Hepatic stellate cell (primary cell): ENCODE measurements at places on chromosomes 3 and 15.

- no peak for DNase-seq
Observed at GRCh38 chr3:175434561-175434960, 575.4 kb downstream of the NAALADL2 start.

DNA sequence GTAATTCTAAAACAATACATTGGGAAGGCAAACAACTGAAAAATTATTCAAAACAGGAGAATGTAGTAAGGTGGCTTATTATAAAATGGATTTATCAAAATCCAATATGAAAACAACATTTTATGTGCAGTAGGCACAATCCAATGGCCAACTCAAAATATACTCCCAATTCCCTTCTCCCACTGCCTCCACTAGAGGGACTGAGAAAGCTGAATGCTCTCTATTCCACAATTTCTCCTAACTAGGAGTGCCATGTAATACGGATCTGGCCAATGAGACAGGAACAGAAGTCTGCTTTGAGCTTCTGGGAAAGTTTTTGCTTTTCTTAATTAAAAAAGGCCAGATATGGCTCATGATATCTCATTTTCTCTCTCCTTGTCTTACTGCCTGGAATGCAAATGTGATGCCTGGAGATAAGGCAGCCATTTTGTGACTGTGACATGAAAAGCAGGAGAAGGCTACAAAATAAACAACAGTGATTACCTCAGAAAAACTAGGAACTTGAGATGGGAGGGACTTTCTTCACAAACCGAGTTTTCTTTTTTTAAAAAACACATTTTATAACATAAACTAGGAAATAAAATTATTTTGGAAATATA, 18.8 kb upstream of the VGLL4 start:
- DNase-seq, result peak; percentile 26

DNA sequence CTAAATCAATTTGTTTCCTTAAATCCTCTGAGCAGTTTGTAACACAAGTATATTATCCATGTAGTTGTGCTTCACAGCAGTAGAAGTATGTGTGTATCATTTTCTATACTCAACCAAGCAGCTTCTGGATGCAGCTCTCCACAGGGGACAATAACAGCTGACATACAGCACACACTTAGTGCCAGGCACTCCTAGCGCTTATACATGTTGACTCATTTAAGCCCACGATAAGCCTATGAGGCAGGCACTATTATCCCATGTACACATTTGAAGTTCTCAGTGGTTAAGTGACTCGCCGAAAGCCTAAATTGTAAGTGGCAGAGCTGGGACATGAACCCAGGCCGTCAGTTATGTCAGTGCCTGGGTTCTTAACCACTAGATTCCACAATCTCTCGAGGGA, 20.3 kb upstream of the LPP start:
- DNase-seq, result no peak

- DNase-seq, result no peak
Observed at GRCh38 chr15:92653836-92654539, 1.6 kb downstream of the FAM174B start.

DNA sequence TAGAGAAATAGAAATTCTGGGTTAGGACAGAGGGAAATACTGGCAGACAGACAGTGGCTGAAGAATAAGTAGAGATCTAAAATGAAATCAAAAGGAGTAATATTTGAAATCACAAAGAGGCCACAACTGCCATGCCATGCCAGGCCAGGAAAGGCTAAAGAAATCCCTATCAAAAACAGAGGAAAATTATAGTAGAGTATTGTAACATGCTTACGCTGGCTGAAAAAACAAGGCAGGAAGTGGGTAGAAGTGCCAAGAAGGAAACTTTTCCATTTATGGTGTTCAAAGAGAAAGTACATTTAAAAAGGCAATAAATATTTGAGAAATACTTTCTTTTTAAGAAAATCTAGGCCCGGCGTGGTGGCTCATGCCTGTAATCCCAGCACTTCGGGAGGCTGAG, 415.7 kb downstream of the PLCL2 start:
- no peak for DNase-seq

GRCh38 chr3:130688015-130688688, 58.5 kb downstream of the PIK3R4 start:
- no peak for DNase-seq

DNA sequence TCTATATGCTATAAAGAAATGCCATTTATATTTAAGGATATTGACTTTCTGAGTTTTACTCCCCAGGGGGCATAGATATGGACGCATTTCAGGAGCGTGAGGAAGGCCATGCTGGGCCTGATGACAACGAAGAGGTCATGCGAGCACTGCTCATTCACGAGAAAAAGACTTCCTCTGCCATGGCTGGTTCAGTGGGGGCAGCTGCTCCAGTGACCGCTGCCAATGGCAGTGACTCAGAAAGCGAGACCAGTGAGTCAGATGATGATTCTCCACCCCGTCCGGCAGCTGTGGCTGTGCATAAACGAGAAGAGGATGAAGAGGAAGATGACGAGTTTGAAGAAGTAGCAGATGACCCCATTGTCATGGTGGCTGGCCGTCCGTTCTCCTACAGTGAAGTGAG, 38.4 kb downstream of the GTF2E1 start:
- DNase-seq, result peak; percentile 48

GRCh38 chr3:30199855-30200254, 406.5 kb upstream of the TGFBR2 start:
- no peak for DNase-seq

- no peak for DNase-seq
Observed at GRCh38 chr15:35720019-35720418, 174.1 kb upstream of the DPH6 start.

DNA sequence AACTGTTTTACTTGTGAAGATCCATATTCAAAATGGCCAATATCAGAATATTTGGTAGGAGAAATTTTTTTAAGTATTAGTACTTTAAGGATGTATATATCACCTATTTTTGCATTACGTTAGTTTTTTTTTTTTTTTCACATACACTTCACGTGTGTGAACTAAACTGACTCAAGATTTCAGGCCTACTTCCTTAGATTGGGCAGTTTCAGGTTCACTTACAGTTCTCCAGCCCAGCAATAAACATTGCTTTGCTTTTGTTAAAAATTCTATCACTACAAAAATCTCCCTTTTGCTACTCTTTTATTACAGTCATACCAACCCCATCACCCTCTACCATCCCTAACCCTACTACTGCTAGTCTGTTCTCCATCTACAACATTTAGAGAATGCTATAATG, 183.6 kb downstream of the KCNH8 start:
- no peak for DNase-seq

DNA sequence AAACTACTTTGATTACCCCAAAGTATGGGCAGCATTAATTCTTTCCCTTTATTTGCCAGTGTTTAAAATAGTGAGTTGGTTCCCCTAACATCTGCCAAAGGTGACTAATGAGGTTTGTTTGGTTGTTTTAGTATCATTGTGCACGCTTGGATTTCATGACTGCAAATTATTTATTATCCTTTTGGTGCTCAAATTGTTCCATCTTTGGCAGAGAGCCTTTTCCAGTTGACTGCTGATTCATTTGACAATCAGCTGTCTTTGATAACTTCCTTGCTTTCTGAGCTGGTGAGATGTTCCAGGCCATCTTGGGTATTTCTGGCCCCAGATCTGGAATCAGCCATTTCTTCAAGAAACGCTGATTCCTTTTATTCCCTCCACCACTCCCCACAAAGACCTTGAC, 8.9 kb downstream of the DLEC1 start:
- DNase-seq, result no peak

GRCh38 chr15:85154061-85154460, 172.4 kb downstream of the PDE8A start:
- DNase-seq, result no peak

- no peak for DNase-seq
Observed at GRCh38 chr3:9077029-9077428, 113.8 kb upstream of the RAD18 start.

DNA sequence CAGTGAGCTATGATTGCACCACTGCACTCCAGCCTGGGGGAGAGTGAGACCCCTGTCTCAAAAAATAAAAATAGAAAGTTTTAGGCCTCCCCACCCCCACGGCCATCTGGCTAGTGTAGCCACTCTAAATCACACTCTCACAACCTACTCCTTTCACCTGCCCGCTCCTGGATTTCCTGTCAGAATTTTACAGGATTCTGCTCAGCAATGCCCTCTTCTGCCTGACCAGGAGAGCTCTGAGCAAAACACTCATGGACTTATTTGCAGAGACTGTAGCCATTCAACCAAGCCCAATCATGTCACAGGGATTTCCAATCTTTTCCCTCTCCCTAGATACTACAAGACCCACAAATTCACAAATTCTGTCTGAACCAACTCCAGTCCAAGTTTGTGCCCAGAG, 242.6 kb upstream of the TPRG1 start:
- no peak for DNase-seq

DNA sequence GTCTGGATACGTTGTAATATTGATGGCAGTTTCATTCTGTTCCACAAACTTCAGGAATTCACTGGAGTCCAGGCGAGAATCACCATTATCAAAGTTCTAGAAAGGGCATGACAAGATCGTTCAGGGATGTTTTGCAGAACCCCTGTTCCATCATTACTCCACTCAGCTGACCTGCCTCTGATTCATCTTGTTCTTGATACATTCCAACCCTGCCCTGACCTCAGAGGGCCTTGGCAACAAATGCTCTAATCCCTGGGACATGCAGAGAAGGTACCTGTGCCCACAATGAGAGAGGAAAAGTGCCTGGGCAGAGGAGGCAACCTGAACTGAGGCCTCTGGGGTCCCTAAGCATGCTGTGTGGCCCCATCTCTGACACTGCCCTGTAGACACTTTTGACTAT, 45.9 kb downstream of the FSTL1 start:
- no peak for DNase-seq

GRCh38 chr3:4174791-4175190, 128.4 kb upstream of the SETMAR start:
- DNase-seq, result no peak

DNA sequence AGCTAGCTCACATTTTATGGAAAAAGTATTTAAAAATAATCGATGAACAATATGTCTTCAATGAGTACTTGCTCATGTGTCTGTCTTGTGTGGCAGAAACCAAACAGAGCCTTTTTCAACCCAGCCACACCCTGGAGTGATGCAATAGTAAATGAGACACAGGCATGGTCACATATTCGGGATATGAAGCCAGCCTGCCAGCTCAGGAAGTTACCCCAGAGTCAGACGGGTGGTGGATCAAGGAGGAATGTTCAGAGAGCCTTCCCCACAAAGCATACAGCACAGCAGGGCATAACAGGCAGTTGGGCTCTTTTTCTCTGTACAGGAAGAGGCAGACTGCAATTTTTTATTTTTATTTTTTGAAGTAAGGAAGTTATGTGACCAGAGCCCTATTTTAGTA, 27.3 kb downstream of the LARP6 start:
- peak; percentile 80 for DNase-seq

GRCh38 chr3:449711-450110, 253.1 kb downstream of the CHL1 start:
- no peak for DNase-seq

GRCh38 chr3:59998058-59998457, 948.2 kb upstream of the CFAP20DC start:
- DNase-seq, result no peak

DNA sequence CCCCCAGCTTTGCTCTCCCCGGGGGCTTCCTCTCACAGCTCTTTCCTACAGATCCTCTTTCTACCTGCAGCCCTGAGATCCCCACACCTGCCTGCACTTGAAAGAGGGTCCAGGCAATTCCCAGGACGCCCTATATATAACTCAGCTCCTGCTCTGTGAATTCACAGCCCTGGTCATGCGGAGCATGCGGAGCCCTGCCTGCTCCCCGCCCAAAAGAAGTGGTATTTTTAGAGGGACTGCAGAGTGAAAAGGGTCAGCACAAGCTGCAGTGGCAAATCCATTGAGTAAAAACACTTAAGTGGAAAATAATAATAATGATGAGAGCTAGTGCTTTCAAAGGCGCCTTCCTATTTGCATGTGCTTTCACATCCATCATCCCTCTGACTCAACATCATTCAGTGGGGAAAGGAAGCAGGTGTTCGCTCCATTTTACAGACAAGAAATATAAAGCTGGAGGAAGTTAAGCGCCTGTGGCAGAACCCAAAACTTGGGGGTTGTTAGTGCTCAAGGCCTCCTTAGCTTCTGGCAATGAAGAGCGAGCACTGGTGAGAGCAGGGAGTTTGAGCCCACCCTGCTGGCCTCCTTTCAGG, 76.3 kb upstream of the LIPC start:
- no peak for DNase-seq

- DNase-seq, result peak; percentile 40
Observed at GRCh38 chr3:20648294-20648693, 462.3 kb upstream of the SGO1 start.

GRCh38 chr3:146948186-146948585, 343.0 kb upstream of the PLSCR5 start:
- DNase-seq, result no peak

DNA sequence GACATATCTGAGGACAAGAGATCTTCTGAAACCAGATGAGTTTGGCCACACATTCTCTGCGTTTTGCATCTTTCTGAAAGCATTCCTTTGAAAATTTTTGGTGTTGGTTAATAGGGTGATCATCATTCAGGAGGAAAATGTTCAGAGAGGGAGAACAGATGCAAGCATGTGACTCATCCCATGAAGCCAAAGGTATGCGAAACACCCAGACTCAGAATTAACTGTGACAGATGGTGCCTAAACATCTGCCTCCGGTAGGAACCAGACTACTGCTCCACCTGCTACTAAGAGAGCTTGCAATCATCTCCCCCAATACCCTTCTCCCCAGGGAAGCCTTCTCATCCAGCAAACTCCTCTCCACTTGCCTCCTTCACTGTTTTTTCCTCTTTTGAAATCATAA, 46.2 kb downstream of the TRIM69 start:
- DNase-seq, result no peak

DNA sequence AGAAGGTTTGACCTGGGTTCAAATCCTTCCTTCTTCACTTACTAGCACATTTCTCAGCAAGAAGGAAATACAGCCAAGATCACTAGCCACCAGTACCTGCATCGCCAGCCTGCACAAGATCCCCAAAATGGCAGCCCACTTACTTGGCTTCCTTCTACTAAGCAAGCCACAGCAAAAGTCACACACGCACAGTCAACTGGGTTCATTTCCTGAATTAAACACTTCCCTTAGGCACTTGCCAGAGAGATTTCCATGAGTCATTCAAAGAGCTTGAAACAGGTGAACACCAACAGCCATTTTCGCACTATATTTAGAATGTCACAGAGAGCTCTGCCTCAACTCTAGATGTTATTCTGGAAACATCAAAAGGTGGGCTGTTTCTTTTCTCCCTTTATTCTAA, 42.6 kb downstream of the MGLL start:
- DNase-seq, result no peak

GRCh38 chr3:8624612-8625011, 20.0 kb downstream of the SSUH2 start:
- DNase-seq, result no peak

- DNase-seq, result no peak
Observed at GRCh38 chr3:14810801-14811661, 7.7 kb upstream of the FGD5 start.

DNA sequence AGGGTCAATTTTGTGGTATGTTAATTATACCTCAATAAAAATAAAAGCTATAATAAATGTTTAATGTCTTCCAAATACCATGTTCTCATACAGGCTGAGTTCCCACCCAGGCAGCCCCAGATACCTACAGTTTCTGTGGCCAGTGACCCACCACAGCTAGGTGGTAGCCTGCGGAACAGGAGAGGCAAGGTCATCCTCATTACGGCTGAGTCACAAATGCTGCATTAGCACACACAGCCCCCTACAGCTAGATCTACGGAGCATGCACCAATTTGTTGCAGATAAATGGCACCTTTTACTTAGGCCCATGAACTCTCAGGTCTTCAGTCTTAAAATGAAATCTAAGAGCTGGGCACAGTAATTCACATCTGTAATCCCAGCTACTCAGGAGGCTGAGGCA, 5.1 kb downstream of the SPATA12 start:
- DNase-seq, result no peak

GRCh38 chr3:73710340-73710739, 85.6 kb upstream of the PDZRN3 start:
- DNase-seq, result no peak

- no peak for DNase-seq
Observed at GRCh38 chr3:191239407-191240031, 40.5 kb downstream of the OSTN start.
